ENCODE measurements at places on chromosomes 1 and 21.
A peak's percentile ranks its signal among the peaks of the same experiment; 100 is the strongest.

- DNase-seq: no peak
Observed at GRCh38 chr1:246959944-246960693, 28.4 kb upstream of the AHCTF1 start.

GRCh38 chr1:97006044-97006661 is 284.6 kb downstream of the PTBP2 start:
- DNase-seq: peak; percentile 30

- DNase-seq: peak; percentile 21
Observed at GRCh38 chr1:45012639-45013278, 705 bp downstream of the UROD start.

- no peak for DNase-seq
Observed at GRCh38 chr1:36297062-36297461, 9.1 kb upstream of the SH3D21 start.
